ENCODE measurements at places on chromosomes 5 and 9.

GRCh38 chr5:178421128-178421527 lies 169.1 kb downstream of the COL23A1 start:
- peaks cover 20% of the 10 kb centered on the region for H3K4me1 ChIP-seq
- no peaks in the 10 kb centered on the region for H3K36me3 ChIP-seq
- no peak for DNase-seq

DNA sequence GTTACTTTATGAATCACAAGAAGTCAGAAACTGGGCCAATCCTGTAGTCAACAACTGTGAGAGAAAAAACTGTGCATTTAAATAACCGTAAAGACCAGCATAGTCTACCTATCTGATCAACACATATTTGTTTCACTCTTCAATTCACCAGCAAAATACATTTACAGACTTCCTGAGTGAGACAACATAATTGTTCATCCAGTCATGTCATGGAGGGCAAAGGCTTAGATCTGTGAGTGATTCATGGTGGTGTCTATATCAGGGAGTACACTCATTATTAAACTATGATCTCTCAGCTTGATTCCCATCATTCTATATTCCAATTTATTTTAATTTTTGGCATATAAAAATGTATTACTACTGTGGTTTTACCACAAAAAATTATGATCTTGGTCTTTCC lies 694.6 kb downstream of the DNAH5 start:
- no peaks in the 10 kb centered on the region for H3K4me1 ChIP-seq
- DNase-seq = no peak
- no peaks in the 10 kb centered on the region for H3K36me3 ChIP-seq
- no peak overlapping the region for H3K4me3 ChIP-seq
- no peaks in the 10 kb centered on the region for H3K27me3 ChIP-seq
- no peak overlapping the region for H3K27ac ChIP-seq

- peaks cover 5% of the 10 kb centered on the region for H3K27me3 ChIP-seq
- H3K36me3 ChIP-seq = no peaks in the 10 kb centered on the region
- H3K4me1 ChIP-seq = peaks cover 20% of the 10 kb centered on the region
- H3K4me3 ChIP-seq = no peak overlapping the region
- peak; percentile 41 for DNase-seq
Measured at GRCh38 chr5:125227333-125228095, 481.1 kb upstream of the ZNF608 start.

- H3K4me3 ChIP-seq = no peak overlapping the region
- H3K4me1 ChIP-seq = no peaks in the 10 kb centered on the region
- no peak overlapping the region for H3K27ac ChIP-seq
- DNase-seq = no peak
- no peaks in the 10 kb centered on the region for H3K36me3 ChIP-seq
Measured at GRCh38 chr5:156971415-156971814, 8.4 kb upstream of the TIMD4 start.

DNA sequence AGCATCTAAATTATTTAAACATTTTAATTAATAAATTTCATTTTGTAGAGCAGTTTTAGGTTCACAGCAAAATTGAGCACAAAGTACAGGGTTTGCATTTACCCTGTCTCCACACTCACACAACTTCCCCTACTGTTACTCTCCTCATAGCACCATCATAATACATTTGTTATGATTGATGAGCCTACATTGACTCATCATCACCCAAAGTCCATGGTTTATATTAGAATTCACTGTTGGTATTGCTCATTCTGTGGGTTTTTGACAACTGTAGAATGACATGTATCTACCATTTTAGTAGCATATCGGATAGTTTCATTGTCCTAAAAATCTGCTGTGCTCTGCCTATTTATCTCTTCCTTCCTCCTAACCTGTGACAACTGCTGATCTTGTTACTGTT lies 411.1 kb upstream of the MPDZ start:
- no peak overlapping the region for H3K27ac ChIP-seq
- H3K36me3 ChIP-seq = peaks cover 5% of the 10 kb centered on the region
- no peak for DNase-seq
- no peak overlapping the region for H3K4me3 ChIP-seq
- H3K27me3 ChIP-seq = no peaks in the 10 kb centered on the region
- H3K4me1 ChIP-seq = no peaks in the 10 kb centered on the region

- no peak for DNase-seq
- H3K27me3 ChIP-seq = peaks cover 5% of the 10 kb centered on the region
- no peak overlapping the region for H3K4me3 ChIP-seq
- no peak overlapping the region for H3K27ac ChIP-seq
Measured at GRCh38 chr9:135701067-135701958, 672 bp upstream of the KCNT1 start.

GRCh38 chr5:169074839-169075238 lies 226.1 kb downstream of the SLIT3 start:
- no peak for DNase-seq
- no peaks in the 10 kb centered on the region for H3K4me1 ChIP-seq
- H3K27me3 ChIP-seq = no peaks in the 10 kb centered on the region
- H3K27ac ChIP-seq = no peak overlapping the region
- no peak overlapping the region for H3K4me3 ChIP-seq

- peaks cover 7% of the 10 kb centered on the region for H3K4me1 ChIP-seq
- peaks cover 2% of the 10 kb centered on the region for H3K27me3 ChIP-seq
- H3K27ac ChIP-seq = no peak overlapping the region
- no peak for DNase-seq
- H3K4me3 ChIP-seq = no peak overlapping the region
Measured at GRCh38 chr5:109328626-109329025, 81.1 kb downstream of the PJA2 start.

DNA sequence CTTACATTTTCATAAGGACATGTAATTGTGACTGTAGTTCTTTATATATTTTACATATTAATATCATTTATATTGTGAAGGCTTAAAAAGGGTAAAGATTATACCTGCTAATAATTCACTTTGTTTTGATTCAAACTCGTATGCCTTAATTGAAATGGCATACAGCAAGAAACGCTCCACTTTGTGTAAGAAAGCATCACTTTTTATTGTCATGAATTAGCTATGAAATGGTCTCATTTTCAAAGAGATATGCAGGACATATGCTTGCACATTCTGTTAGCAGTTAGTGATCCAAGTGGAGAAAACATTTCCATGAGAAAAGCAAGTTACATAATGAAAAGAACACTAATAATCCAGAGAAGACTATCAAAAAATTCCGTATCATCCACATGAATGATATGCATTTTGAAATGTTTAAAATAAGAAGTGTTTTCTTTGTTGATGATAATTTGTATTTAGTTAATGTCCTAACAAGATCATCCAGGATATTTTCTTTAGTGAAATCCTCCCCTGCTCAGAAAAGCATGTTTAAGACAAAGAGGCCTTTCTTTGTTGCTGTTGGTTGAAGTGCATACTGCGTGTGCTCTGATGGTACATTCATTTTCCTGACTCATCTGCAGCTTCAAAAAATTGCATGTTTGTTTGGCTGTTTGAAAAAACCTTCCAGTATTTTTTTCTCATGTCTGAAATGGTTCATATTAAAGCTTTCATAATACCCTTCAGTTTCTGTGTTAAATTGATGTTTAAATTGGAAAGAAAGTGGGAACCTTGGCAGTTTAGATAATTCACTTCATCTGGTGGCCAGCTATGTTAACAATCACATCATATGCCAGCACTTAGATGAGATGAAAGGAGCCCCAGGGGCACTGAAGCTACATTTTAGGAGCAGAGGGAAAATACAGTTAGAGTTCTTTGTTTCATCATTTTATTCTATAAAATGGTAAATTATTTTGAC lies 242.2 kb downstream of the CSNK1G3 start:
- peaks cover 16% of the 10 kb centered on the region for H3K4me1 ChIP-seq
- no peak for DNase-seq
- H3K4me3 ChIP-seq = no peak overlapping the region
- peak overlapping the region; percentile 60 for H3K27ac ChIP-seq
- peaks cover 10% of the 10 kb centered on the region for H3K36me3 ChIP-seq
- no peaks in the 10 kb centered on the region for H3K27me3 ChIP-seq

- no peak overlapping the region for H3K27ac ChIP-seq
- no peak for DNase-seq
- no peaks in the 10 kb centered on the region for H3K4me1 ChIP-seq
- peaks cover 4% of the 10 kb centered on the region for H3K36me3 ChIP-seq
- peaks cover 3% of the 10 kb centered on the region for H3K27me3 ChIP-seq
Measured at GRCh38 chr5:132233811-132234683, 6.4 kb upstream of the P4HA2 start.

All from glutamatergic neuron (in vitro differentiated cells).